ENCODE measurements at places on chromosomes 4 and X.

- no peak for DNase-seq
These were observed 97.3 kb downstream of the DDX60 start for GRCh38 chr4:168221301-168221700.

DNA sequence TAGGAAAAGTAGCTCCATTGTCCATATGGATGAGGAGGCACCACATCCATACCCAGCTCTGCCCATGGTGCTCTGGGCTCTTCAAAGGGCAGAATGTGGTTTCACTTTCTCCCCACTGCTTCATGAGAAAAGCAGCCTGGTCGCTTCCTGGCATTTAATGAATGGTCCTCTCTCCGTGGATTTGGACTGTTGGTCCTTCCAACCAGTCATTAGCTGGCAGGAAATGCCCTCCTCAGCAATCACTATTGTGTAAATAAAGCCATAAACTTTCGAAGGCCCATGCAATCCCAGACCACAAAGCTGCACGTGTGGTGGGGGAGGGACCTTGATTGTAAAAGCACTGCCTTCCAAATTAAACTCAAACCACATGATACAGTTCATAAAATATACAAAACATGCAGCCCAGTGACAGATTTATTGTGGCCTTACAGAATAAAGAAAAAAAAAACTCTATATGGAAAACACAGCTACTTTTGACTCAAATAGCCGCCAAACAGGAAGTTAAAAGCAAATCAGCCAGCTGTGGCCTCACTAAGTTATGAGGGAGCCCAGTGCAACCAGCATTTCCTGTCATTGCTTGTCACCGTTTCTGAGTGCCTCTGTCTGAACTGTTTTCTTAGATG lies 8.1 kb downstream of the MBNL3 start:
- no peak for DNase-seq

GRCh38 chrX:50183891-50184290 lies 16.9 kb downstream of the AKAP4 start:
- DNase-seq = no peak

- DNase-seq = no peak
These were observed 28.7 kb downstream of the S100G start for GRCh38 chrX:16678689-16679088.

DNA sequence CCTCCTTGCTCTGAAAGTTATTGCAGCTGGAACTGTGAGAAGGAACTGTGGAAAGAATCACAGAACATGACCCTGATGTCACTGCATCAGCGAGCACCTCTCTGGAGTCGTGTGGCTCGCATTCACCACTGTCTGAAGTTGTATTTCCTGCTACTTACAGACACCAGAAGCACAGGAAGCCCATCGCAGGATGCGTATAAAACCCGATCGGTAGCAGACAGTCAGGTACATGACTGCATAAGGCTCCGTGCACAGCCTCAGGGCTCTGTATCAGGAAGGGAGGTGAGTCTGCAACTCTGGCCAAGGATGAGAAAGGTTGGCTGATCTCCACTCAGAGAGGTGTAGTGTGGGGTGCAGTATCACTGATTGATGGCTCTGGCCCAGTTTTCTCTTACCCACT lies 134.4 kb downstream of the EVC2 start:
- DNase-seq = no peak

- DNase-seq = no peak
These were observed 99.6 kb upstream of the FGF16 start for GRCh38 chrX:77347572-77347971.

DNA sequence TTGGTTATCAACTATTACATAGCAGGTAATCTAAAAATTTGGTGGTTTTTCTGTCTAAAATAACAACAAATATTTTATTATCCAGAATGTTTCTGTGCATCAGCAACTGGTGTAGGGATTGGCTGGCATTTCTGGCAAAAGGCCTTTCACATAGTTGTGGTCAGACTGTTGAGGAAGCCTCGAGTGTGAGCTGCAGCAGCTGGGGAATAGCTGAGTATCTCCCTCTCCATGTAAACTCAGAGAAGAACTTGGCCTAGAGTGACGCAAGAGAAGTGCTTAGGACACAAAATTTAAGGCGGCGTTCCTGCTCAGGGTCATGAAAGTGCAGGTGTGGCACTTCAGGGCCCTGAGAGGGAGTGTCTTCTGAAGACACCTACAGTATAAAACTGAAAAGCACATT lies 558.9 kb downstream of the SPOCK3 start:
- DNase-seq = no peak

DNA sequence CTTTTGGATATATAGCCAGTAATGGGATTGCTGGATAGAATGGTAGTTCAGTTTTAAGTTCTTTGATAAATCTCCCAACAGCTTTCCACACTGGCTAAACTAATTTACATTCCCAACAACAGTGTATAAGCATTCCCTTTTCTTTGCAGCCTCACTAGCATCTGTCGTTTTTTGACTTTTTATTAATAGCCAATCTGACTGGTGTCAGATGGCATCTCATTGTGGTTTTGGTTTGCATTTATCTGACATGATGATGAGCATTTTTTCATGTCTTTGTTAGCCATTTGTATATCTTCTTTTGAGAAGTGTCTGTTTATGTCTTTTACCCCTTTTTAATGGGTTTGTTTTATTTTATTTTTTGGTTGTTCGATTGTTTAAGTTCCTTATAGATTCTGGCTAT lies 13.3 kb downstream of the UBQLN2 start:
- no peak for DNase-seq

DNA sequence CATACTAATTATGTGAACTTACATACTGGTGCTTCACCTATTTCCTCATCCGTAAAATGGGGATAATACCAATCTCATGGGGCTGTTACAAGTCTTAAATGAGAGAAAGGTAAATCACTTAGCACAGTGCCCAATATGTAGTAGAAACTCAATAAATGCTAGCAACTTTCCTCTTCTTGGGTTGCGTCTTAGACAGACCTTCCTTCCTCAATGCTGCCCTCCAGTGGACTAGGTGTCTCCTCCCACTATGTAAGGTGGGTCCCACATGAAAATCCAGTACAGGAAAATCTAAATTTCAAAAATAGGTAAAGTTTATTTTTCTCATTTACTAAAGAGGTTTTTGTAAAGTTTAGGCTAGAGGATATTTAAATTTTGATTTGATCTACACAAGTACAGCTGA lies 20.6 kb downstream of the ZDHHC9 start:
- no peak for DNase-seq

- DNase-seq = no peak
These were observed 155.7 kb upstream of the MAP3K15 start for GRCh38 chrX:19670854-19671620.

- no peak for DNase-seq
These were observed 82.8 kb upstream of the HPF1 start for GRCh38 chr4:169840554-169840953.
